Activated CD4-positive, alpha-beta T cell treated with anti-CD3 and anti-CD28 coated beads, Interleukin-2, Interleukin-4, amounts not matched to agents 100 ng/mL and 50 ng/mL, durations not matched to agents 16 hours and 8 hours (primary cell): ENCODE measurements at places on chromosomes 16 and 17.

GRCh38 chr16:727291-727977 is 528 bp downstream of the HAGHL start:
- no peak for DNase-seq

- no peak for DNase-seq
Observed at GRCh38 chr17:61710546-61710945, 119.5 kb upstream of the NACA2 start.

GRCh38 chr17:7858522-7858810 is 663 bp downstream of the CYB5D1 start:
- DNase-seq: no peak

GRCh38 chr16:51937771-51938170 is 609.2 kb downstream of the TOX3 start:
- no peak for DNase-seq

GRCh38 chr17:37359682-37360188 is 16.1 kb upstream of the C17orf78 start:
- no peak for DNase-seq

DNA sequence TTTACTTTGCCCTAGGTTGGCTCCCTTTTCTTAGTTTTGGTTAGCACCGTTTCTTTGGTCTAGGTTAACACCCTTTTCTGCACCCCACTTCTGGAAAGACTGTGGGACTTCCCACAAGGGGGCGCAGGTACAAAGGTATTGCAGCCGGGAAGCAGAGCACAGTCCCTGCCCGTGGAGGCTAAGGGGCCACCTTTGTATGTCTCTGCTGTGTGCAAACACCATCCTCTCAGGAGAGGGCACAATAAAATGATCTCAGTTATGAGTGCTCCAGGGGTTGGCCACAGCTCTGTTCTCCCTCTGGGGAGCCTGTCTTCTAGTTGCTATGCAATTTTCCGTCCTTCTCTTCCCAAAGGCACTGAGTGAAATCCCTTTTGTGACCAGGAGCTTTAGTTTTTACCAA is 28.4 kb upstream of the TMC5 start:
- DNase-seq: peak; percentile 35

- DNase-seq: no peak
Observed at GRCh38 chr17:43445009-43445589, 38.7 kb upstream of the DHX8 start.

DNA sequence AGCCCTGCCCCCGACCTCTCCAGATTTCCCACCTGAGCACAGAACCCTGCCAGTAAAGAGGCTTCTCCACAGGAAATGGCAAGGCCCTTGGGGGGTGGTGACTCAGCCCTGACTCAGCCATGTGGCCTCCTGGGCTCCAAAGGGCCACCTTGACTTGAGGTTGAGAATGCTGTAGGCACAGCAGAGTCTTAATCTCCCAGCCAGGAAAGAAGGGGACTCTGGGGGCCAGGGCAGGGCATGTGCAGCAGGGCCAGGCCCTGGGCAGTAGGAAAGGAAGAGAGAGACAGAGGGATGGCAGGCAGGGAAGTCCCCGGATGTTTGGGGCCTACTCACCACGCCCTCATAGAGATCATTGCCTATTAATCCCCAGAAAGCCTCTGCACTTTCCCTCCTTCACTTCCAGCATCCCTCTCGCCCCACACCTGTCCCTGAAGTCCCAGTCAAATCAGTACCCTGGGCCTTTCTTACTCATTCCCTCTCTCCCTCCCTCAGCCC is 4.8 kb upstream of the ITGA3 start:
- DNase-seq: peak; percentile 81

DNA sequence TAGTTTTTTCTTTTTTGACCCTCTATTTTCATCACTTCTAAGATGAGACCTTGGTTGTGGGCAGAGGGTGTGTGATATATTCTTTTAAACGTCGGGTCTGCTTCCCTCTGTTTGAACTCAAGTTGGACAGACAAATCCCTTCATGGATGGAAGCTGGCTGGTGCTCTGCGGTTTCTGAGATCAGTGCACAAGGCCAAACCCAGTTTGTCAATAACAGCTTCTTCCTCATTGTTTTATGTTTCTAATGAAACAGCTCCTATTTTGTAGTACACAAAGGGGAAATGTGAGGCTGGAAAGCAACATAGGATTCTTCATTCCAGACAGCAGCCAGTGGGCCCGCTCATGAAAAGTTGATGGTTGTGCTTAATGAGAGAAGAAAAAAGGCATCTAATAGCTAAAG is 159.6 kb downstream of the PRKCA start:
- DNase-seq: no peak

DNA sequence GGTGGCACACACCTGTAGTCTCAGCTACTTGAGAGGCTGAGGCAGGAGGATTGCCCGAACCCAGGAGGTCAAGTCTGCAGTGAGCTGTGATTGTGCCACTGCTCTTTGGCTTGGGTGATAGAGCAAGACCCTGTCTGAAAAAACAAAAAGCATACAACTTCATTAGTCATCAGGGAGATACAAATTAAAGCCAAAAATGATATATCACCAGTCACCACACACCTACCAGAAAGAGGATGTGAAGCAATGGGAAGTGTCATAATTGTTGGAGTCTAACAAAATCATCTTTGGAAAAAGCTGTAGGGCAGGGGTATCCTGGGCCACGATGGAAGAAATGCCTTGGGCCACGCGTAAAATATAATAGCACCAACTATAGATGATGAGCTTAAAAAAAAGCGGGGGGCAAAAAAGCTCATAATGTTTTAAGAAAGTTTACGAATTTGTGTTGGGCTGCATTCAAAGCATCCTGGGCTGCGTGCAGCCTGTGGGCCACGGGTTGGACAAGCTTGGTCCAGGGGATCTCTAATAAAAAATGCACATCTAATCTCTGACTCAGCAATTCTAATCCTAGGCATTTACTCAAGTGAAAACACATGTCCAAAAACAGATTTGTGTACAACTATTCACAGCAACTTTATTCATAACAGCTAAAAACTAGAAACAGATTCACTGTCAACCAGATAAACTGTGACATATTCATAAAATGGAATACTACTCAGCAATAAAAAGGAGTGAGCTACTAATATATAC is 65.9 kb downstream of the HIC1 start:
- no peak for DNase-seq

DNA sequence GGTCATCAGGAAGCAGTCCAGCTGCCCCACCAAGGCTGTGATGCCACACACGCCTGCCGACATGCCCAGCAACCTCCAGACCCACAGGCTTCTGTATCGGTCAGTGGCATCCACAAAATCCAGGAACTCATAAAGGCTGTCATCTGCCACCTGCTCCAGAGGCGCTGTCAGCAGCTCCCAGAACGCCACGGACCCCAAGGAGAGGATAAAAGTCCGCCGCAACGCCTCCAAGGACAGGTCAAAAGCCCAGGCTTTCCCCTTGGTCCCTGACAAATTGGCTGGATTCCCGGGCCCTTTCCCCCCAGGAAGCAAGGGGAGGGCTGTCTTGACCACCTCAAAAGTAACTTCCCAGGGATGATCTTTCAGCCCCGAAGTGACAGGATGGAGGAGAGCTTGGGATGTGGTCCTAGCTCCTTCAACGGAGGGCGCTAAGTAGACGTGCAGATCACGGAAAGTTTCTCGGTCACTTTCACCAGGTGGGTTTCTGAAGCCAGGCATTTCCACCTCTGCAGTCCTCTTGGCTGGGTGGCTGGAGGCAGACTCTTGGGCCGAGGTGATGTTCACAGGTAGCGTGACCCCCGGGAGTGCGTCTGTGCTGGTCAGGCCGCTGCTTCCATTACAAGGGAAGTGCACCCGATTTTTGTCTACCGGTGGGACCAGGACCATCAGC is 854 bp downstream of the MFSD6L start:
- no peak for DNase-seq

- no peak for DNase-seq
Observed at GRCh38 chr16:53152329-53152728, 97.5 kb downstream of the CHD9 start.

- no peak for DNase-seq
Observed at GRCh38 chr17:58533616-58534188, 19.3 kb upstream of the MTMR4 start.

DNA sequence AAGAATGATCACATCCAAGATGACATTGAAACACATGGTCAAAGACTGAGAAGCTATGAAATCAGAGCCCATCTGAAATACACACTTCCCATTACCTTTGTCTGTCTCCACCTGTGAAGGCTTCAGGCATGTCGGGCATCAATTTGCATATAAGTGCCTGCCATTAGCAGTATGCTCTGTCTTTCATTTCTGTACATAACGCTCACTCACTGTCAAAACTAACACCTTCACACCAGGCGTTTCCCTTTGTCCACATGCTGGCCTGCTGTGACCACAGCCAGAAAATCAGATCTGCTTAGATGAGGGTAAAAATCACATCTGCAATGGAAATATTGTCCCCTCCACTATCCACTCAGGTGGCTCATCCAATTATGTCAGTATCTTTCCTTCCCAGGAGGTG is 524.8 kb downstream of the TOX3 start:
- no peak for DNase-seq

DNA sequence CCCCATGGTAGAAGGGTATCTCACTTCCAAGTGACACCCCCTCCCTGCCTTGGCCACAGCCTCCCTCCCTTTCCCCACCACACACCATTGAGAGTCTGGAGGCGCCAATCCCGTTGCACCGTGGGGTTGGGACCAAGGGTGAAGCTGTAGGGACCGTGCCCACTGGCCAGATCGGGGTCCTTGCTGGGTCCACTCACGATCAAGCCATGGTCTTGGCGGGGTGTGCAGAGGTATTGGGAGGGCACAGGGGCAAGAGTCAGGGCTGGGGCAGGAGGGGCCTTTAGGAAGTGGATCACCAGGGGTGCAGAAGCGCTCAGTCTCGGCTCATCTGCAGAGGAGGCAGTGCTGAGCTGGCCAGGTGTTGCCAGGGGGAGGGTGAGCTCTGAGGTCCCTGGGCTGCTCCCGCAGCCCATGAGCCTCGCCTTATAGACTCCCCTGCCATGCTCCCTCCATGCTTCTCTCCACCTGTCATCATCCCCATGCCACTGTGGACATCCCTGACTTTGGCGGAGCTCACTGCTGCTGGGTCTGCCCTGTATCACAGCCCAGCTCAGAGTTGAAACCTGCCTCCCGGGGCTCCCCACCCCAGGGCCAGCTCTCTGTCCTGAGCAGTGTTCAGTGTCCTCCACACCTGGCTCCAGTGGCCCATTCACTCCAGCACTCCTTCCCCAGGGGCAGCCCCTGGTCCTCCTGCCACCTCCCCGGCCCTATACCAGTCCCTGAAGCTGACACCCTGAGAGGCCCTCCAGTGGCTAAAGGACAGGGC is 8.3 kb downstream of the CDH16 start:
- no peak for DNase-seq

GRCh38 chr17:51745993-51746392 is 412.5 kb downstream of the CA10 start:
- DNase-seq: no peak

- no peak for DNase-seq
Observed at GRCh38 chr17:17725752-17726457, 44.6 kb downstream of the RAI1 start.

GRCh38 chr16:67304020-67304419 is 22.5 kb downstream of the KCTD19 start:
- DNase-seq: no peak

- no peak for DNase-seq
Observed at GRCh38 chr16:48536614-48537200, 73.3 kb downstream of the N4BP1 start.
